ENCODE measurements at places on chromosomes 3 and 15.
A peak's percentile ranks its signal among the peaks of the same experiment; 100 is the strongest.

GRCh38 chr15:80673561-80674244 is 21.4 kb upstream of the ABHD17C start:
- no peak for DNase-seq

DNA sequence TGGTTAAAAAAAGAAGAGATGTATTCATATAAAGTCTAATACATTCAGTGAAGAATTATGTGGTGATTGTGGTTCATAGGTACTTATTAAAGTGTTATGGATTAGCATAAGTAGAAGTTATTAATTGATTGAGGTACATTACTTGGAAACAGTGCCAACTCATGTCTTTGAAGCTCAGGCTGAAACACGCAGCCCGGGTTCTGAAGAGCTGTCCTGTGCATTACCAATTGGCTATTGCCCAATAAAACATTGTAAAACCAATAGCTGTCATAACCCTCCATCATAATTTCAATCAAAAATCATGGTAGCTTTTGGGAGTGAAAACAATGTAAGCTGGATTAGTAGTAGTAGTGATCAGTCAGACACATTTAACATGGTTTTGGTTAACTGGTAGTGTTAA is 560.1 kb downstream of the MCTP2 start:
- no peak for DNase-seq

- DNase-seq: no peak
Observed at GRCh38 chr3:89268059-89268458, 160.6 kb downstream of the EPHA3 start.

- DNase-seq: no peak
Observed at GRCh38 chr3:62139957-62140356, 233.4 kb downstream of the FEZF2 start.

DNA sequence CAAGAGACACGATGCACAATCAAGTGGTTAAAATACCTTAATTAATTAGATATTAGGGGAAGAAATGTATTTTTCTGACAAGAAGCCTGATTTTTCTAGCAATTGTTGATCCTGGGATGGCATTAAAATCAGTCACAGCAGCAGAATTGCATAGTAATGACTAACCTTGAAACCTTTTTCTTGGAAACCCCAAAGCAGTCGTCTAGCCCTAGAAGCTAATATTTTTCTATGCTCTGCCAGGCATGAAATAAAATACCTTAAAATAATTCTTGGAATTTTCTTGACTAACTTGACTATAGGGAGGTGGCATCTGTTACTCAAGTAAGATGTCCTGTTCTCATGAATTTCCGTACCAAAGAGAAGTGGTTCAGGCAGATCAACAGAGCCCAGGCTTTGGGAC is 204.1 kb downstream of the THRB start:
- DNase-seq: no peak

- no peak for DNase-seq
Observed at GRCh38 chr3:67361323-67361722, 293.1 kb downstream of the SUCLG2 start.

DNA sequence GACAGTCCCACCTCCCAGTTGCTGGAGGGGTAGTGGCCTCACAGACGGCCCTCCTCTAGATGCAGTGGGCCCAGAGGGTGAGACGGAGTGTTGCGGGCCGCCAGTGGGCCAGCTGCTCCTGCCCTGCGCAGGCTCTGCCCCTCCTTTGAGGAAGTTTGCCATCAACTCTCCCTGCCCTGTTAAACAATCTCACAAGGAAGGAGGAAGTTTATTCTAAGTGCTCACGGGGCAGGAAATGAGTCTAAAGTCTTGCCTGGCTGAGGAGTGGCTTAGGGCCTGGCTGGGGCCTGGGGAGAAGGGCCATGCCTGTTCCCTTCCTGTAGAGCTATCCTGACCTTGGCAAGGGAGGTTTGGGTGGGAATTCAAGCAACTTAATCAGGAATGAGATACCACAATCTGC is at the start of gene FAM3D:
FAM3D (minus strand) TSS at position 92 of the 400 bp plus-strand sequence. CDS start 11,211 bp downstream, outside the sequence.
- DNase-seq: peak; percentile 31

DNA sequence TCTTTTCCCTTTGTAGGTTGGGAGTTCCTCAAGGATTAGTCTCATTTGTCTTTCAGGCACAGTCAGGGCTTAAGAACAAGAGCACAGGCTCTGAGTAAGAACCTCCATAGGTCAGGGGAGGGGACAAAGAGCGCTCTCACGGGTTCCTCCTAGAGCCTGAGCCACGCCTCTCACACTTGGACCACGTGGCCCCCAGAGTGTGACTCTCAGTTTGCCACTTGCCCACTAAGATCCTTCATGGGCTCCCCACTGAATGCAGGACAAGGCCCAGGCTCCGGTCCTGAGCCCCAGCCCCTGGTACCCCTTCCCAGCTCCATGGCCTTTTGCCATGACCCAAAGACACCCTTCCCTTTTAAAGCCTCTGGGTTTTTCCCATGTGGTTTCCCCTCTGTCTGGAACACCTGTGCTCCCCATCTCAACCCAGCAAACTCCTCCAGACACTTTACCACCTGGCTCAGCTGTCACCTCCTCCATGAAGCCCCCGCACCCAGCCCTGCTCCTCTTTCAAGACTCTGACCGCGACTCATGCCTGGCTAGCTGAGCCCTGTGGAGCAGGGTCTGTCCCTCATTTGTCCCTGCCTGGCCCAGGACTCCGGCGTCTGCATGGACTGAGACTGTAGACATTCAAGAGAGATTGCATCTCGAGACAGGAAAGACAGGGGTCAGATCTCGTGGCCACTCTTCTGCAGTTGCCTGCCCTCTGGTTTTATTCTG is 32.7 kb downstream of the IQSEC1 start:
- no peak for DNase-seq

- peak; percentile 22 for DNase-seq
Observed at GRCh38 chr15:80999623-81000036, 1.1 kb upstream of the TLNRD1 start.

DNA sequence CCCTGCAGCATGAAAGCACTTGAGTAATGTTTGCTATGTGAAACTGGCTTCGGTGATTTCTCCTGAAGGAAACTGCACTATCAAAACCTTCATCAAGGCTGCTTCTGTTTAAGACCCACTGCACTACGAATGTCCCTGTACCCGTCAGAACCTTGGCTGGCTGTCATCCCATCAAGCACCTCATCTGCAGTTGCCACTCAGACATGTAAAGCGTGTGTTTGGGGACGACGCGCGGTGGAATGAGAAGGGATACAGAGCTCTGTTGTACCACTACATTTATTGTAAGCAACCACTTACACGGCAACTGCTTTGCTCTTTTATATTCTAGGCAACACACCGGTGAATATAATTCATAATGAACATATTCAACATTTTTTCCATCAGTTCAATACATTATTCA is 147.6 kb downstream of the TIGIT start:
- no peak for DNase-seq

- DNase-seq: no peak
Observed at GRCh38 chr3:153233986-153234385, 72.0 kb downstream of the RAP2B start.

GRCh38 chr3:27360113-27361078 is 8.8 kb downstream of the NEK10 start:
- peak; percentile 21 for DNase-seq

DNA sequence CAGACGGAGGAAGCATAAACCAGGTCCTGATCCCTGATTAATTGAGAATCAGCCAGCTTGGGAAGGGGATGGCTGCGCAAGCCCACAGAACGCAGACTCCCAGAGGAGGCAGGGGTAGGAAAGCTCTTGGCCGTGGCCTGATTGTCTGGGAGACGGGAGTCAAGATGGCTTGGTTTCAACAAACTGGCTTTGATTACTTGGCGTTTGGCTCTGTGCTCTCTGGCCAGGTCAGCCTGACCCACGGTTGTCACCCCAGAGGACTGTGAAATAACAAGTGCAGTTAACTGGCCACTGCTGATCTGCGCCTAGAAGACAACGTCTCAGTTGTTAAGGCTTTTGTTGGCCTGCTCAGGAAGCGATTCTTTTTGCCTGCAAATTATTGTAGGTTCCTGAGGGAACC is 387.0 kb upstream of the PROK2 start:
- DNase-seq: no peak

DNA sequence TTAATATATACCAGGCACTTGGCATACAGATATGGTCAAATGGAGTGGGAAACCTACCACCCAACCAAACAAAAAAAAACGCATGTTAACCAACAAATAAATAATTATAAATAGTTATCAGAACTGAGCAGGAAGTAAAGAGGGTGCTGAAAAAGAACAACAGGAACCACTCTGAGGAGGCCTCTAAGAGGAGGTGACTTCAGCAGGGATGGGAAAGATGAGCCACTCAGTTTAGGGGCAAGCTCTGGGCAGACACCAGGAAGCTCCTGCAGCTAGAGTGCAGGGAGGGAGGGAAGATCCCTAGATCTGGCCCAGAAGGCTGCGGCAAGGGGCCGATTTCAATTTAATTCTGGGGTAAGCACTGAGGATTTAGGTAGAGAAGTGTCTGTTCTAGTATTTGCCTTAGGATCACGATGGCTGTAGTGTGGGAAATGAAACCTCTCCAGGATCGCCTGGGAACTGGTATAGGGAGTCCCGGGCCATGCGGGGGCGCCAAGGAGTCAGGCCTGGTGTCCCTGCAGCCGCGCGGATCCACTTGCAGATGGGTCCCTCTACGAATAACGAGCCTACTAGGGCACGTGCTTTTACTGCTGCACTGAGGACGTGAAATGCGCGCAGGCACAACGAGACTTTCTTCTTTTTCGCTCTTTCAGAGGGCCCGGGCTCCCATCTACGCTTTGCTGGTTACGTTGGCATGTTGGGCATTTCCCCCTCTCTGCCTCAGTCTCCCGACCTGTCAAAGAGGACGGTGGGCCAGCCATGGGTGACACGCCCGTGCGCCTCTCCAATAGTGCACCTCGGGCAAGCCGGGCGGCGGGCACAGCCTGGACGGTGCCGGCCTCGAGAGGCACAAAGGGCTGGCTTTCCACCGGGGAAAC is 1.5 kb upstream of the LIMD1 start:
- DNase-seq: peak; percentile 94

GRCh38 chr3:162525771-162526170 is 1029.2 kb downstream of the OTOL1 start:
- DNase-seq: no peak

- no peak for DNase-seq
Observed at GRCh38 chr3:180253283-180253682, 216.5 kb upstream of the PEX5L start.

DNA sequence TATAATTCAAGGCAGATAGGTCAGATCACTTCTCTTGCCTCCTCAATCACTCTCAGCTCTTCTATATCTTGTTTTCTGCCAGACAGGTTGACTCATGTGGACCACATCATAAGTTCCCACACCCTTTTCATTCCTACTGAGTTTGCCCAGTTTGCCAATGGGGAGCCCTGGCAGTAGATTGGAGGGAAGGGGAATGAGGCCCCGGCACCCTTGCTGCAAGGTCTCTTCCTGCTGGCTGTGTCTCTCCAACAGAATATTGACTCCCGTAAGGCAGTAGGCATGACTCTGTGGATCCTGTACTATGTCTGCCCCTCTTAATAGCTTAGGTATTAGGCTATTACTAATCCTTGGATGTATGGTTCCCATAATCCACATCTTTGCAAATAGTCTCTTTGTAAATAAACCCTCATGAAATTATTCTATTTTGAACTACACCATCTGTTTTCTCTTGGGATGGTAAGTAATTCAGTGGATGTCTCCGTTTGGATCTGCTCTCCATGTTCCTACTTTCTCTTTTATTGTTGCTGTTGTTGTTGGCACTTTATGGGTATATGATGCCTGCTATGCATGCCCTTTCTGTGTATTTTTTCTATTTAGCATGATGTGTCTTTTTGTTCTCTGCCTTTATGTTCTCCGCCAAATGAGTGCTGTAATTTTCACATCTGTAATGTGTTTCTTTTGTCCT is 65.5 kb upstream of the DCBLD2 start:
- no peak for DNase-seq

GRCh38 chr3:134366221-134366927 is 7.9 kb downstream of the AMOTL2 start:
- DNase-seq: no peak

GRCh38 chr15:53404930-53405493 is 354.5 kb downstream of the WDR72 start:
- no peak for DNase-seq

GRCh38 chr3:42213417-42213816 is 52.6 kb downstream of the CCK start:
- DNase-seq: no peak

DNA sequence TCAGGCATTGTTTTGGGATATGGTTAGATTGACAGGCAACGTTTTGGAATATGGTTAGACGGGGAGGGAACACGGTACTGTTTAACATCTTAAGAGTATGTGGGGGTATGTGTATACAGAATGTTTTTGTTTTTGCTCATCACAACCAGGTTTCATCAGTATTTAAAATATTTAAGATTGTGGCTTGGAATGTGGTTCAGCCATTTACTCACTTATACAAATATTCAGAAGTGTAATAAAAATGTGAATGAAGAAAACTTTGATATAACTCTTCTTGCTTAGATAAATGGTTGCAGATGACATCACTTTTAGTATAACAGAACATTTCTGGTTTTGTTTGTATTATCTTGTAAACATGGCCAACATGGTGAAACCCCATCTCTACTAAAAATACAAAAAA is 3.9 kb upstream of the PAK2 start:
- no peak for DNase-seq

- DNase-seq: no peak
Observed at GRCh38 chr3:106068381-106068780, 199.6 kb upstream of the CBLB start.
